Caki2 (cell line): ENCODE measurements at places on chromosomes 3 and 15. TPM values are rescaled to one million over a fixed set of nuclear protein-coding genes. Genes with fewer than 3 reads are reported as not detected.

DNA sequence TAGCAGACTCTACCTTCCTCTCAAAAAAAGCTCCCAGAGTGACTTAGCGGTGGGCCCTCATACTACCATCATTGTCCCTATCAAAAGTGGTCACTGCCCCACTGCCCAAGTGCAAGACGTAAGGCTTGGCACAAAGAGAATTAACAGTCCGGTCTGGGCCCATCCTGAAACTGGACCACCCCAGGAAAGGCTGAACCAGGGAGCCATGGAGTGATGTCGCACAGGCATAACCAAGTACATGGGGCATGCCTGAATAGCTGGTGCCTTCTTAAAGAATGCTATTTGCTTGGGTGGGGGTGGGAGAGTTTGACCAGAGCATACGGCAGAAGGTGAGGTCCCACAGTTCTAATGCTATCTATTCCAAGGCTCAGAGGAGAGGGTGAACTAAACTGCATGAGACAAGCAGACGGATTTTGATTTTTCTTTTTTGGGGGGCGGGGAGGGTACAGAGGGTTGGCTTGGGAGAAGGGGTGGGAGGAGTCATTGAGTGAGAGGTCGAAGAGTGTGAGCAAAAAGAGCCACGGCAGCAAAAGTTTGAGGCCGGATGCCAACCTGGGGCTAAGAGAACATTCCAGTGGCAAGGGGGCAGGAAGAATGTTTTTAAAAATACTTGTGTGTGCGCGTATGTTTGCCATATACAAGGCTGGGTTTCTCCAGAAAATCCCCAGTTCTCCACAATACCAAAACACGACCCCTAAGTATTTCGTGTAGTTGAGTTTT lies 50.2 kb downstream of the FAM174B start:
- DNase-seq: no peak

DNA sequence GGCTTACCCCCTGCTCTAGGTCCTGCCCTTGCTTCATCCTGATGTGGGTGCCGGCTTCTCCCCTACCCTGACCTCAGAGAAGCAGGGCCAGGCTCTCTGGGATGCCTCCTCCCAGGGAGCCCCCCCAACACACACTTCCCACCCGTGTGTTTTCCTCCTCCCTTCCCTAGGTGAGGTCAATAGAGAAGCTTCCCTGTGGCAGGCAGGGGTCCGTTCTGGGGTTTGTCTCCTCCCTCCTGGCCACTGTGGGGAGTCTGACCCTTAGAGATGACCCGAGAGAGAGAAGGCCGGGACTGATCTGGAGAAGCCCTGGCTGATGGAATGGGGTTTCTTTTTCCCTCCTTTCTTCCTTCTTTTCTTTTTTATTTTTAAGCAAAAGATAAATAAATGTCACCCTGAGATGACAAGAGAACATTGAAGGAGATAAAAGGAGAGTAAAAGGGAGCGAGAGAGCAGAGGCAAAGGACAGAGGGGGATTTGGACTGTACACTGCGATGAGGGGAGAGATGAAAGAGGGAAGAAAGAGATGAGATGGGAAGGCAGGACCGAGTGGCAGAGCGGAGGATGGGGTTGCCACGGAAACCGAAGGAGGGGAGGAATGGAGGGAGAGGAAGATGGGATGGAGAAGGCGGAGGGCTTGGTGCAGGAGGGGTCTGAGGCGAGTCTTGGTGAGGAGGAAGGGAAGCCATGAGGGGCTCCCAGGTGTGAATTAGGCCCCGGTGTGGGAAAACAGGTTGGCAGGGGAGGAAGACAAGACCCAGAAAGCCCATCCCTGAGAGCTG lies 48.4 kb downstream of the IDH2 start:
- DNase-seq: no peak

GRCh38 chr3:48748754-48749153 lies 31.7 kb upstream of the IP6K2 start:
- DNase-seq: no peak

DNA sequence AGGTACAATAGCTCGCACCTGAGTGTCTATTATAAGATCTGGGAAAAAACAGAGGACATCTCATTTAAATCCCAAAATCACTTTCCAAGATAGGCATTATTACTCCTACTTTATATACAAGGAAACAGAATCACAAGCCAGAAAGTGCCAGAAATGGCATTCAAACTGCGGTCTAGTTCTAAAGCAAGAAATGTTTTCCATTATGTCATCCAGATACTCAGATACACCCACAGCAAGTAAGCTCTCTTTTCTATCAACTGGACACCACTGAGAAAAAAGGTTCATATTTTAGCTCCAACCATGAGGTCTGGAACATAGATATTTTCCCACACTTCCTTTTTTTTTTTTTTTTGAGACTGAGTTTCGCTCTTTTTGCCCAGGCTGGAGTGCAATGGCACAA lies 8.1 kb downstream of the SLC33A1 start:
- no peak for DNase-seq

DNA sequence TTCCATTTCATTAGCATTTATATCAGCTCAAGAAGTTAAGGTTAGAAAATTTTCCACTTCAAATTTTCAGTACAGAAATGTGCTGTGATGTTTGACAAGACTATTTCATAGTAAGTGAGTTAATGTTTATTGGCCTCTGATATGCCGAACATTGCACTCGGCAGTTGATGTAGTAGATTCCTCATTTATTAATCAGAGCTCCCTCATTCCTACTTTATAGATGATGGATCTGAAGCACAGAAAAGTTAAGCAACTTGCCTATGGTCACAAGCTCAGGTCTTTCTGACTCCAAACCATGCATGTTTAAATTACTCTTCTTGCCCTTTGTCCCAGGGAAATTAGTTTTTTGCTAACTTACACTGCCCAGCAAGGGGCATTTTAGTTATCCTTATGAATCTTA lies 92.0 kb downstream of the ATG7 start:
- DNase-seq: no peak

DNA sequence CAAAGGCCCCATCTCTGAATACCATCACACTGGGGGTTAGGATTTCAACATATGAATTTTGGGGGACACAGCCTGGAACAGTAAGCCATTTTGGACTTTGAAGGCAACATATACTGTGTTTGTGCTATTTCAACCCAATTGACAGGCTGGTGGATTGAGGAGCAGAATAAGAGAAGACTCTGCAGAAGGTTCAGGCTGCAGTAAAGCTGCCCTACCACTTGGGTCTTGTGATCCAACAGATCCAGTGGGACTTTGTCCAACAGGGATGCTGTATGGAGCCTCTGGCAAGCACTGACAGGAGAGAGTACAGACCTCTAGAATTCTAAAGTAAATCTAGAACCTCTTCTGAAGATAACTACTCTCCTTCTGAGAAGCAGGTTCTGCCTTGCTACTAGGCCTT lies 1.1 kb upstream of the BCL2L10 start:
- DNase-seq: no peak

DNA sequence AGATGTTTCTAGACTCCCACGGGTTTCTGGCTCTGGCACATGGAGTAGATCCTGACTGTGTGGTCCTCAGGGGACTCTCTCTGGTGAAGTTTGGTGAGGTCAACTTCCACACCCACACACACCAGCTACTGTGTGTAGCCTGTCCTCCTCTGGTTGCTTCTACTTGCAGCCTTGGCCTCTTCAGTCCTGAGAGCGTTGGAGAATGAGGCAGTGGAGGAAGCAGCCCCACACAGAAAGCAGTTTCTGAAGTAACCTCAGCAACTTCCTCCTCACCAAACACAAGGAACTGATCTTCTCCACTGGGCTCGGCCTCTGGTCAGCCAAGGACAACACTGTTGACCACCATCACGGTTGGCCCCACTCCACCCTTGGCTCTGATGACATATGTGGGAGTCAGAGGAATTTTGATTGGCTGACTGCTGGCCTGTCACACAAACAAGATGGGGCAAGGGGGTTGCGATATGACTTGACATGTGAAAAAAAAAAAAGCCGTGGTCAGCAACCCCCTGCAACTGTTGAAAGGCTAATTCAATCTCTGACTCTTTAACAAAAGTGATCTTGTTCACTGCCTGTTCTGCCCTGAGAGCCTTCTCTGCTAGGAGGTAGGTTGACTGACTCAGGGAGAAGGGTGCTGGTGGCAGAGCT lies 19.6 kb downstream of the CD86 start:
- no peak for DNase-seq

Gene NR1I2
- not detected in 2 replicates for total RNA-seq

Gene NR2E3
- total RNA-seq: not detected in 2 replicates

Gene PIK3CA
- total RNA-seq: 16.2 and 19.4 TPM in 2 replicates

Gene CCR2
- not detected in 2 replicates for total RNA-seq

Gene FOXB1
- total RNA-seq: not detected in 2 replicates

Gene CACNA2D3
- 4.1 and 6.1 TPM in 2 replicates for total RNA-seq
